Activated naive CD4-positive, alpha-beta T cell treated with anti-CD3 and anti-CD28 coated beads, Interleukin-2, amount 10 ng/mL, durations not matched to agents 7 days and 5 days (primary cell): ENCODE measurements at places on chromosomes 12 and 14.

DNA sequence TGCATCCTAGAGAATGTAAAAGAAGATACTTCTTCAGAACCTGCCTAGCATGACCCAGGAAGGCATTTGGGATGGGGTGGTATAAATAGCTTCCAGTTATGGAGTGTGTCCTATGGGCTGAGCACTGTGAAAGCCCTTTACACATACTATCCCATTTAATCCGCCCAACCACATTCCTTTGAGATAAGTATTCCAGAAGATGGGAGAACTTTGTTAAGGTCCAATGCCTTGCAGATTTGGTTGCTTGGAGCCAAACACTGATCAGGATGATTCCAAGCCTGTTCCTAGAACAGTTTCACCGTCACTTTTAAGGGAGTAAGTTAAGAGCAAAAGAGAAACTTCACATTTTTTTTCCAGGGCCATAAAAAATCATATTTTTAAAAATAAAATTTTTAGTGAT is 82.5 kb upstream of the CLMN start:
- no peak for DNase-seq

- DNase-seq = no peak
These were observed 32.7 kb upstream of the SNX6 start for GRCh38 chr14:34662561-34663088.

DNA sequence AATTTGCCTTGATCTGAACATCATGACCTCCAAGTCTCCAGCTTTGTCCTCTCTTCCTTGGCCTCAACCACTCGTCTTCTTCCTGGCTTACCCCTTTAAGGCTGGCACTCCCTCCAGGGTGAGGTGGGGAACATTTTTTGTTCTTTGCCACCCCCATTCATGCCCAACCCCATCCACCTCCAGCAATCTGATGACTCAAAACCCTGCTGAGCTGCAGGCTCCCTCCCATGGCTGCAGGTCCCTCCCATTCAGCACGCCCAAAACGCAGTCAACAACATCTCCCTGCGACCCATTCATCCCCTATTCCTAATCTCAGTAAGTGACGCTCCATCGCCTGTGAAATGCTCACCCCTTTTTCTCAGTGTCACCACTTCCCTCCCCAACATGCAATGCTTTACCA is 138.8 kb upstream of the PRMT8 start:
- no peak for DNase-seq

DNA sequence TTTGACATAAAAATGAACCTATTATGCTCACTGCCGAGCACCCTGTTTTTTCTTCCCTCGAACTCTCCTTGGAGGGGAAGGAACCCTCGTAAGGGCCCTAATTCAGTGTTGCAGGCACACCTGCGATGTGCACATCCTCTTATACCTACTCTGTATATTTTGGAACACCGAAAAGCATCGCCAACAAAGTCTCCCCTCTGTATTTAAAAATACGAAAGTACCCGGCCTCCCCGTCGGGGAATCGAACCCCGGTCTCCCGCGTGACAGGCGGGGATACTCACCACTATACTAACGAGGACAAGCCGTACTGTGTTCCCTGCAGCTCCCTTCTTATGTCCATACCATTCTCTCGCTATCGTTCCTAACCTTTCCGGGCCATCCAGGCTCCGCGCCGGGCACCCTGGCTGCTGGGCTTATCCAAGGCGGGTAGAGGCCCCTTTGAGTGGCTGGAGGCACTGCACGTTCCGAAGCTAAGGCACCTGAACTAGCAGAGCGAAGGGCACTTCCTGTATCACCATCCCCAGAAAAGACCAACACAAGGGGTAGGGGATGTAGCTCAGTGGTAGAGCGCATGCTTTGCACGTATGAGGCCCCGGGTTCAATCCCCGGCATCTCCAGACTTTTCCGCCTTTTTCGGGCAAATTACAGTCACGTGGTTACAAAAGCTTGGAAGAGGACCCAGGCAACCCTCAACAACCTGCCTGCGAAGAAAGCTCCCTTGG is 25.1 kb upstream of the UBC start:
- DNase-seq = peak; percentile 90

DNA sequence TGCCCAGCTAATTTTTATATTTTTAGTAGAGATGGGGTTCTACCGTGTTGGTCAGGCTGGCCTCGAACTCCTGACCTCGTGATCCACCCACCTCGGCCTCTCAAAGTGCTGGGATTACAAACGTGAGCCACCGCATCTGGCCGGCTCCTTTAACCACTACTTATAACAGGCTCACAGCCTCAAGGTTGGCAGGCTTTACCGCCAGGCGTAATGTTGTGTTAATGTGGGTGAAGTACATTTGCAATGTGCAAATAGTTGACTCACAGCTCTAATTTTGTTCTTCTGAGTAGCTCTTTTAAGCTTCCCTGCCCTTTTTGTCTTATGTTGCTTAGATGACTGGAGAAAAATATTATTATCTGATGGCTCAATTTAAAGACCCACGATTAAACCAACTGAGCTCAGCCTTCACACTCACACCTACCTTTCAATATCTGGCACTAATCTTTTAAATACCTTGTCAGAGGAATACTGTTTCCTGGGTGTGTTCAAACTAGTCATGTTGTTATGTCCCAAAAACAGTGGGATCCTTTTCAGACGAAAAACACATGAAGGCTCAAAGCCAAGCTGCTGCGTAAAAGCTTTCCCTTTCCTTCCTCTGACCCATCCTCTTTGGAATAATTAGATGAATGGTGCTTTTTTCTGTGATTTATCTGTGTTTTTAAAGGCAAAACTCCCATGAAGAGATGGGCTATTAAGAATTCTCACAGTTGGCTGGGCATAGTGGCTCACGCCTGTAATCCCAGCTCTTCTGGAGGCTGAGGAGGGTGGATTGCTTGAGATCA is 57.2 kb upstream of the USP44 start:
- no peak for DNase-seq

GRCh38 chr14:91173221-91173670 is 59.4 kb downstream of the DGLUCY start:
- peak; percentile 87 for DNase-seq

DNA sequence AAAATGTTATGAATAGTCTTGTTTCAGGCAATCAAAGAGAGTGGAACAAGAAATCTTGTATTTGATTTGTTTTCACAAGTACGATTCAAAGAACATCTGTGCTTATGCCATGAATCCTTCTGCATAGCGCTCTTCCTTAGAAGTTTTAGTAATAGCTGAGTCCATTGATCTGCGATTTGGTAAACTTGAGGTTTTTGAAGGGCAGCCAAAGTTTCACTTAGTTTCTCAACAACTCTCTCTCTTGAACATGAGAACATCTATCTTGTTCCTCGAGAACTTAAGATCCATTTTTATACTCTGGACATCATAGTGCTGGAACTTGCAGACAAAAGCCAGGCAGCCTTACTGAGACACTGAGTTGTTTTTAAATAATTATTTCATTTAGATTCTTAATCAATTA is 96.2 kb upstream of the USP15 start:
- no peak for DNase-seq

DNA sequence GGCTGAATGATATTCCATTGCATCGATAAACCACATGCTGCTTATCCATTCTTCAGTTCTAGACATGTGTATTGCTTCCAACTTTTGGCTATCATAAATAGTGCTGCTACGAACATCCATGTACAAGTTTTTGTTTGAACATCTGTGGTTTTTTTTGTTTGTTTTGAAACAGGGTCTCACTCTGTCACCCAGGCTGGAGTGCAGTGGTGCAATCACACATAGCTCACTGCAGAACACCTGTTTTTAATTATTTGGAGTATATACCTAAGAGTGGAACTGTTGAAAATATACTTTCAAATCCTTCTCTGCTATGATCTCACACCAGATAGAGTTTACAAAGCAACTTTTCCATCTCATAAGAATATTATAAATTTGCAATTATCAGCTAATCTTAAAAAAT is 124.2 kb downstream of the TTC7B start:
- no peak for DNase-seq

DNA sequence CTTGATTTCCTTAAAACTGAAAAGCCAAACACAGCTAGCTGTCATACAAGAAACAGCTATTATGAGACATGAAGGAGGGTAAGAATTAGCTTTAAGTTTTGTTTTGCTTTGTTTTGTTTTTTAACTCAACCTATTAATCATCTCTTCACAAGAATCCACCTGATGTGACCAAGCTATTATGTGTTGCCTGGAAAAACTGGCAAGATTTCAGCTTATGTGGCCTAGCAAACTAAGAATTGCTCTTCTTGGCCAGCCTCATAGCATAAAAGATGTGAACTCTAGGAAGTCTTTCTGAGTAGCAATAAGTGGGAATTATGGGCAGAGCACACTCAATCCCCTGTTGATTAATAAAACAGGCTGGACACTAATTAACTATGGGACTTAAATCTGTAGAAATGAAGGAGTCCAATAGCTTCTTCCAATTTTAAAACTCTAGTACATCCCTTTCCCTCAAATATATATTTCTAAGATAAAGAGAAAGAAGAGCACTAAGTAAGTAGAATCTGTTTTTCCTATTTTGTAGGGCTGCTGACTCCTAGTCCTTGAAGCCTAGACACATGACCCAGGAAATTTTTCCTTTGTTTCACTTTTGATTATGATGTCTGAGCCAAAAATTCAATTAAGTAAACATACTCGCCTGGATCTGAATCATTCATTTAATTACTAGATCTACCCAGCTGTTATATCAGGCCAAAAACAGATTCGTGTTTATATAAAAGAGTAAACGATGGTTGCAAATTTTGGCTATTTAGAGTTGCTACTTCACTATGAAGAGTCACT is 75.7 kb downstream of the GTF2A1 start:
- DNase-seq = no peak

DNA sequence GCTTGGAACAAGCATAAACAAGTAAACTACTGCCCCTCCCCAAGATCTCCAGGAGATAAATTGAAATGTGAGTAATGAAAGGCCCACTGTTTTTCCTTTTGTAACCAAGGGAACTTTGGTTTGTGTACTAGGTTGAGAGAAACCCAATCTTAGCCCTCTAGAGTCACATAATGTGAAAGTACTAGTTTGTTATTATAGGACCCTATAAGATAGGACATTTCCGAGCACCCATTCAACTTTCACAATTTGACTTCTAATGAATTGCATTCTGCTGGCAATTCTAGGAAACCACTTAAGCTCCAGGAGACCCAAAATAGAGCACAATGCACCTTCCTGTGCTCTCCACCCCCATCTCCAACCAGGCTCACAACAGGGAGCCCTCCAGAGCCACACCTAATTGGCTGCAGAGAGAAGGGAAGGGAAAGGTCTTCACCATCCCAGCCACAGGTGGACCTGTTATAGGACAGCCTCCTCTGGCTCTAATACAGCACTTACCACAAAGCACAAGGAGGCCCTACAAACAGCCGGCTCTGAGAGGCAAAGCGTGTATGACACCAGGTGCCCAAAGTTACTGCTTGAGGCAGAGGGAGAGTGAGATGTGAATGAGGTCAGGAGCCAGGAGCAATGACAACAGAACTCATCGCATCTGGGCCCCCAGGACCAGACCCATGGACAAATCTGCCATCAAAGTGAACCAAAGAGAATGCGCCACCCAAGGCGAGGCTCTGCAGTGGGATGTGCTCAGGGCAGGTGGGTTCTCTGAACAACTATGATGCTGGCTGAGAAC is 163.3 kb upstream of the NTF3 start:
- DNase-seq = no peak

DNA sequence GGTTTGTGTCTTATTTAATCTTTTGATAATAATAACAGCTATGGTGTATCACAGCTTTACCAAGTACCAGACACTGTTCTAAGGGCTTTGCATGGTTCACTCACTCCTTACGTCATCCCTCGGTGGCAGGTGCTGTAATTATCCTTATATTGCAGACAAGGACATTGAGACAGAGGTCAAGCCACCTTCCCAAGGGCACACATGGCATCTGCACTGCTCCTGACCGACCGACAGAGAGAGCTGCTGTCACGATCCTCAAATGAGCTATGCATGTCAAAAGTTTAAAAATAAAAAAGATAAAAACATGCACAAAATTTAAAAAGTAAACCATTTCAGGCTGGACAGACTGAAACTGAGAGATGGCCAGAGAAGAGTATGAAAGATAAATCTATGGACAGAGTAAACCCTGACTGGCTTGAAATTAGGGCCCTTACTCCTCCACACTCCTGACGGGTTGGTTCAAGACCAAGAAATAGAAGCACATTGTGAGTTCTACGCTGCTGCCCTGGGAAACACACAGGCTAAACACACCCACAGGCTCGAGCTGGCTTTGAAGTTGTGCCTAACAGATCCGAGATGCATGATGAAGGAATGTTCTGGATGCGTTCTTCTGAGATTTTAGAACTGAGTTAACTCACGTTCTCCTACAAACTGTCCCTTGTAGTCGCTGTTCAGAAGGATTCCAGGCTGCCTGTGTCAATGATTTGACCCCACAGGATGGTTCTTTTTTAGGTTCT is 268.7 kb downstream of the ZFP36L1 start:
- DNase-seq = no peak

DNA sequence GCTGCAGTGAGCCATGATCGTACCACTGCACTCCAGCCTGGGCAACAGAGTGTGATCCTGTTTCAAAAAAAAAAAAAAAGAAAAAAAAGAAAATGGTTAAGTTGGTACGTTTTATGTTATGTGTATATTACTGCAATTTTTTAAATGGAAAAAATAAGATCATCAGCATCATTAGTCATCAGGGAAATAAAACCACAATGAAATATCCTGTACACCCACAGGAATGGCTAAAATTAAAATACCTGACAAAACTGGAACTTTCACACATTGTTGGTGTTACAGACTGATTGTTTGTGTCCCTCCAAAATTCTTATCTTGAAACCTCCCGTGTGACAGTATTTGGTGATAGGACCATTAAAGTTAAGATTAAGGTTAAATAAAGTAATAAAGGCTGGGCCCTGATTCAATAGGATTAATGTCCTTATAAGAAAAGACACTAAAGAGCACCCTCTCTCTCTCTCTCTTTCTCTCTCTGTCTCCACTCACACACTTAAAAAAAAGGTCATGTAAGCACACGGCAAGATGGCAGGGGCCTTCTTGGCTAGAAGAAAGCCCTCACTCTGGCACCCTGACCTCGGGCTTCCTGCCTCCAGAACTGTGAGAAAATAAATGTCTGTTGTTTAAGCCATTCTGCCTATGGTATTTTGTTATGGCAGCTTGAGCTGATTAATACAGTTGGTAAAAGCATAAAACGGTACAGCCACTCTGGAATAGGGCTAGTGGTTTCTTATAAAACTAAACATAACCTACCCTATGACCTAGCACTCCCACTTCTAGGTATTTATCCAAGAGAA is 48.3 kb upstream of the ZFP36L1 start:
- no peak for DNase-seq

- no peak for DNase-seq
These were observed 256.0 kb downstream of the PPFIA2 start for GRCh38 chr12:81502912-81503695.

- no peak for DNase-seq
These were observed 9.2 kb upstream of the SIVA1 start for GRCh38 chr14:104743461-104744380.
